ENCODE measurements at places on chromosomes 5 and 9. TPM values are rescaled to one million over a fixed set of nuclear protein-coding genes. Genes with fewer than 3 reads are reported as not detected.

DNA sequence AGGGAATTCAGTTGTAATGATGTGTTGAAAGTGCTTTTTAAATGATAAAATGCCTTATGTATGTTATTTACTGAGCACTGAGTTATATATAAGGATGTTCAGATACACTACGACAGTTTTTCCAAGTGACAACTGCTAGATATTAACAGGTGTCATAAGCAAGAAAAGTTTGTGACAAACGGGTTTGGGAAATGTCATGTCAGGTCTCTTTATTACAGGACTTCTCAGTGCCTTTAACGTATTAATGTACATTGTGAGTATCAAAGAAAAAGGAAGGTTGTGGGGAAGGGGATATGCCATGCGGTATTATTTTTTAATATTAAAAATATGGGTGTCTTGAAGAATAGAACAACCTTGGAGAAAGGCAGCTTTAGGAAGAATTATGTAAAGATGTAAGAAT lies 56.4 kb downstream of the RAI14 start:
- DNase-seq = no peak

The FBP1 gene
- total RNA-seq = 6.0 TPM

- DNase-seq = no peak
Observed at GRCh38 chr9:114451707-114452031, 53.6 kb downstream of the WHRN start.

GRCh38 chr5:136738829-136739228 lies 373.5 kb upstream of the TRPC7 start:
- no peak for DNase-seq

DNA sequence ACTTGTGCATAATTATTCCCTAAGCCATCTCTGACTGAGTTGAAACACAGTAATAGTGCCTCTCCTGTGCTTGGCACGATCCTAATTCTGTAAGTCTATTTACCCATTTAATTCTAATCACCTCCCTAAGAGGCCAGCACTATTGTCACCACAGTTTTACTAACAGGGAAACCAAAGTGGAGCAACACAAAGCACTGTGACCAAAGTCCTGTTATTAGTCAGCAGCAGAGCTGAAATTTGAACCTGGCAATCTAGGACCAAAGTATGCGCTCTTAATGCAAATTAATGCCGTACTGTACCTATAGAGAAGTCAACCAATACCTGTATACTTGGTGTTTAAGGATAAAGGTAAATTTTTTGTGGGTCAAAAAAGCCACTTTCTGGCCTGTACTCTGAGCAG lies 77.1 kb upstream of the CNTLN start:
- DNase-seq = no peak

- DNase-seq = no peak
Observed at GRCh38 chr5:148922606-148923005, 96.2 kb downstream of the ADRB2 start.

DNA sequence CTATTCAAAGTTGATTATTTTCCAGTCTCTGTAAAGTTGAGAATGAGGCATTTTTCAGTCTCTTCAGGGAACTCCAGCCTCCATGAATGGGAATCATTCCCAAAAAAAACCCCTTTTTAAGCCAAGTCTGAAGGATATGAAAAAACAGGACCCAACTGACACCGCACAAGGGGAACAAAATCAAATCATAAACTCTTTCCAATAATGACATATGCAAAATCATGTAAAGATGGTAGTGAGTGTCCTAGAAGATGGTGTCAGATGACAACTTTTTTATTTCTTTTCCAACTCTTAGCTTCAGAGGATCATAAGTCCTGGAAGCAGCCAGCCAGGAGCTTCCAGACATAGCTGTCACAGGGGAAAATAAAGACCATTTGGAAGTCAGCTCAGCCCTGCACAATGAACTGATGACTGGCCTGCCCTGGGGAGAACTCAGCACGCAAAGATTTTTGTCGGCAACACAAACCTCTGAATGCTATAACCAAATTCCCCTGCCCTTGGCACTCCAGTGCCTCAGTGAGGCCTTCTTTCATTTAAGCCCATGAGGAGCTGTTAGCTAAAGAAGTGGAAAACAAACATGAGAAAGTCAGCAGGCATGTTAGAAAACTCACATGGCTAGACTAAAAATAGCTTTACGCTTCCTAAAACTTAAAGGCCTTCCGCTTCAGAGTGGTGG lies 85.4 kb downstream of the SLC1A3 start:
- DNase-seq = no peak

GRCh38 chr9:133262226-133262625 lies 12.8 kb downstream of the ABO start:
- no peak for DNase-seq

The NIPAL4 gene
- total RNA-seq = not detected

GRCh38 chr5:95925939-95926338 lies 35.7 kb downstream of the ELL2 start:
- DNase-seq = no peak

The PDE6A gene
- not detected for total RNA-seq

The ETF1 gene
- total RNA-seq = 77.6 TPM

The GRM6 gene
- total RNA-seq = not detected

The SFXN1 gene
- 73.2 TPM for total RNA-seq

- no peak for DNase-seq
Observed at GRCh38 chr9:2161661-2162060, 146.5 kb downstream of the SMARCA2 start.

The ECSCR gene
- not detected for total RNA-seq

DNA sequence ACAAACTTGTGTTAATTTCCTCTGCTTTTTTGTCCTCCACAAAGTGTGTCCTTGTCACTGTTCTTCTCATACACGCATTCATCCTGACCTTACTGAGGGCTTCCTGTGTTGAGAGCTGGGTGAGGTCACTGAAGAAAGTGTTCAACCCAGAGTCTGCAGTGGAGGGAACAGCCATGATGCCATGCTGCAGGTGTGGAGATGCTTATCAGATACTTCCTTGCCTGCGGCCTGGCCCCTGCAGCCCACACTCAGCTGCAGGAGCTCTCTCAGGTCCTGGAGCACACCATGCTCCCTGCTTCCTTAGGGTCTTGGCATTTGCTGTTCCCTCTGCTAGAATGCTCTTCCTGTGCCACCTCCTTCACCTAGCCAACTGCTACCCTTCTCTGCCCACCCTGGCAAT lies 108.1 kb upstream of the SPRY4 start:
- no peak for DNase-seq

DNA sequence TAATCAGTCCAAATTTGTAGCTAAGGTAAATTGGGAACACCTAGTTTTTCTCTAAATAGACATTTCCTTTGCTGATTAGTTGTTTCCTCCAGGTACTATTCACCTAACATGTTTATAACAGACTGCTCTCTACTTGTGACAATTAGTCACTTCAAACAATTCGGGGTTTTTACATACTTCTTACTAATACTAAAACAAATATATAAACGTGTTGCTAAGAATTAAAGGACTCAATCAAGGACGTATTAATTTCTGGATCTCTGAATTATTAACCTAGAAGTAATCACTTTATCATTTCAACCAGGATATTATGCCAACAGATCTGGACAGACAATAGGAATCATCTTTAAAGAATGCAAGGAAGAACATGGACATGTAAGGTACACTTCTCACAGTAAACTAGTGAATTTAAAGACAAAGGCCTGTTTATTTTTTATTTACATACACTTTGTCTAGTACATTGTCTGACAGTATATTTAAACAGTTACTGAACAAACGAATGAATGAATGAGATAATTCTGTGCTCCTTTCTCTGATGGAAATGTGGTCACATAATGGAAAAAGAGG lies 22.3 kb downstream of the PJA2 start:
- DNase-seq = no peak

The HTR4 gene
- not detected for total RNA-seq
